ENCODE measurements at places on chromosomes 6 and 20.

DNA sequence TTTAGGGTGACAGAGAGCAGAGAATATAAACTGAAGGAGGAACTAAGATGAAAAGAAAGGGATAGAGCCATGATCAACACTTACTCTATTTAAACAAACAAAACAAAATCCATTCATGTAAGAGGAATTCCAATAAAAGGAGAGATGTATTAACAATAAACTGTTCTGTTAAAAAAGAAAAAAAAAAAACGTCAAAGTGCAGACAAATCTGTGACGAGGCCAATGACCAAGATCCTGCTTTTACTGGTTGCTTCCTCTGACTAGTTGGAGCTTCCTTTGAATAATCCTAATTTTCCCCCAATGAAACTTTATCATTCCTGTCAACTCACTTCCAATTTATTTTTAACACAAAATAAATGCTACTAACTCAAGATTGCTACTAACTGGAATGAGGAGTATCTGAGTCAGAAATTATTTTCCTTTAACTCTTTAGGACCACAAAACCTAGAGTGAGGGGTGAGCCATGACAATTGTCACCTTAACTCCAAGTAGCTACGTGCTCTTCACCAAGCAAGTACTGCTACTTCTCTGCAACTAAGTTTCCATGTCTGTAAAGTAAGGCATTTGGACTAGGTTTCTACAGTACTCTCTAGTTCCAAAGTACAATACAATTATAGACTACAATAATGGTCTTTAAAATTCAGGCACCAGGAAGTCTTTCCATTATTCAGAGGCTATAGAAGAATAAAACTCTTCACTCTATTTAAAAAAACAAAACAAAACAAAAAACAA lies 152.0 kb downstream of the PTPRK start:
- DNase-seq, result no peak

- no peak for DNase-seq
Observed at GRCh38 chr6:169159331-169159730, 94.3 kb downstream of the THBS2 start.

GRCh38 chr6:53765270-53765669 lies 29.5 kb upstream of the LRRC1 start:
- no peak for DNase-seq

- no peak for DNase-seq
Observed at GRCh38 chr6:136777651-136778050, 14.6 kb downstream of the MAP3K5 start.

GRCh38 chr6:120916844-120917243 lies 417.4 kb downstream of the TBC1D32 start:
- DNase-seq, result no peak

All from stimulated activated CD8-positive, alpha-beta memory T cell treated with anti-CD3 and anti-CD28 coated beads, Interleukin-2, amount 100 ng/mL, for 1 hour (primary cell).